ENCODE measurements at places on chromosomes 2 and 18. TPM values are rescaled to one million over a fixed set of nuclear protein-coding genes. Genes with fewer than 3 reads are reported as not detected.

DNA sequence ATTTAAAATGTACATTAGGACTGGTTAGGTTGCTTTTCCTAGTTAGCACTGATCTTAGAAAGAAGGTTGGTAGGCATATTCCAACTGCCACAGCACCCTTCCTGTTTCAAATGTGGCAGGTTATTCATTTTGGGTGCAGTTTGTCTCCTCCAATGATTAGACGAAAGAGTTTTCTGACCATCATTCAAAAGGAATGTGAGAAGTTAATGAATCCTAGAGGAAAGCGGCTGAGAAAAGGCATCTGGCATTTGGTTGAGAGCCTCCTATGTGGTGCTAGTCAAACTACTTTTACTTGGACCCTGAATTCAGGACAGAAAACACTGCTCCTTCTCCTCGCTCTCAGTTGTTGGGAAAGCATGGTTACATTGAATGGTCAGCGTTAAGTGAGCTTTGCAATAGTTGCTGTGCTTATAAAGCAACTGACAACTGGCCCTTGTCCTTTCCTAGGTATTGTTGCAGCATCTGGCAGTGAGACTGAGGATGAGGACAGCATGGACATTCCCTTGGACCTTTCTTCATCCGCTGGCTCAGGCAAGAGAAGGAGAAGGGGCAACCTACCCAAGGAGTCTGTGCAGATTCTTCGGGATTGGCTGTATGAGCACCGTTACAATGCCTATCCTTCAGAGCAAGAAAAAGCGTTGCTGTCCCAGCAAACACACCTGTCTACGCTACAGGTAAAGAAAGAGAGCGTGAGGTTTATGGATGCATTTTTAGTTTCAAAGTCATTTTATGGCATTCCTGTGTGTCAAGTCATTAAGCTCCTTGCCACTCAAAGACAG lies 6.1 kb downstream of the TGIF1 start:
- DNase-seq: no peak

The SEMA4C gene
- total RNA-seq: 7.5 TPM

The DSG4 gene
- not detected for total RNA-seq

The TBR1 gene
- total RNA-seq: not detected

DNA sequence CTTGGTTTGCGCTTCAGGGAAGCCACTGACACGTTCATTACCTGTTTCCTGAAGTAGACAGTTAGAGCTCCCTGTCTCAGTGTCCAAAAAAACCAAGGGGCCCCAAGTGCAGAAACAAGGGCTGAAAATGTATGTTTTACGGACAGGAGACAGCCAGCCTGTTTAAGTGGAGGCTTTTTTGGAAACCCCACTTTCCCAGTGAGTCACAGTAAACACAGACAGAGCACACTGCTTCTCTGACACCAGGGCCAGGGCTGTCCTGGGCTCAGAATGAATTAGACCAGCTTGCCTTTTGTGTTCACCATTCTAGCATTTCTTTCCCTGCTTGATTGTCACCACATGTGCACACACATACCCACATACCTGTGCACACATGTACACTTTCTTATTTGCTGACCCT lies 128.6 kb downstream of the SH3RF3 start:
- no peak for DNase-seq

The ROCK1 gene
- 42.2 TPM for total RNA-seq

- no peak for DNase-seq
Observed at GRCh38 chr2:167783261-167784083, 463.9 kb downstream of the STK39 start.

- DNase-seq: no peak
Observed at GRCh38 chr2:145601361-145601925, 1081.5 kb upstream of the ZEB2 start.

The LAMA1 gene
- total RNA-seq: 0.05 TPM

DNA sequence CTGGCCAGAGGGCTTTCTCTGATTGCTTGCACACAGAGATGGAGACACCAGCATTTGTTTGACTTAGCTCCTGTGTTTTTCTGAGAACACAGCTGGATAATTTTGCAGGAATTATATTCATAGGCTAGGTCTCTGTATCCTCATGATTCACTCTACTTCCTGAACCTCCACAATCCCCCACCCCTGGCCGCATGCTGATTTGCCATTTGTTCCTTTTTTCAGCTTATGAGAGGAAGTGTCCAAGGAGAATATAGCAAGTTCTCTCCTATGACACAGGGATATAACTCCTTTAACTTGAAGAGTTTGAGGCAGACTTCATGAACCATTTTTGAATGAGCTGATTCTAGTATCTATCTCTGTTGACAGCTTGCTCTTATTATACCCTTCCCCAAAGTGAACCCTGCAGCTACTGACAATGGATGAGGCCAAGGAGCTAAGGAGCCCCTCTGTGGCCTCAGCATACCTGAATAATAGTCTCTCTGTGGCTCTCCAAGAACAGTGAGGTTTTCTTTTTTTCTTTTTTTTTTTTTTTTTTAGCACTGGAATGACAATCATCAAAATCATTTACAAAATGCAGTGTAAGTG lies 15.4 kb downstream of the CAVIN2 start:
- no peak for DNase-seq

The MCEE gene
- total RNA-seq: 8.6 TPM

- no peak for DNase-seq
Observed at GRCh38 chr2:177329064-177329463, 63.5 kb upstream of the AGPS start.

DNA sequence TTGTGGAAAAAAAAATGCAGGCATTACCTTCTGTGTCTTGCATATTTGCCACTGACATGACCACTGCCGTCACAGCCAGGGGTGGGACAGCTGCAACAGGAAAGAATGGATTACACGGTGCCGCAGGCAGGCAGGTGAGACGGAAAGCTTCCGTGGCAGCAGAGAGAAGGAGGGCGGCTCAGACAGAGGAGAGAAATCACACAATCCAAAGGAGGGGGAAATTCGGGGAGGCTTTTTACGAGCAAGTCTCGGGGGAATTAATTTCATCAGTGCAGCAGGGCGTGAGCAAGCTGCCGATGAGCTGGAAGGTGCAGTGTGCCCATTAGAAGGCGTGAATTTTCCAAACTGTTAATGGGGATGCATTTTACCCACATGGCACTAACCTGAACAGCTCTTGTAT lies 234.8 kb upstream of the PXDN start:
- DNase-seq: no peak

The LINC00305 gene
- total RNA-seq: not detected

The NR4A2 gene
- total RNA-seq: 29.6 TPM

The FHOD3 gene
- not detected for total RNA-seq

GRCh38 chr18:7105268-7105667 lies 12.3 kb downstream of the LAMA1 start:
- DNase-seq: no peak

DNA sequence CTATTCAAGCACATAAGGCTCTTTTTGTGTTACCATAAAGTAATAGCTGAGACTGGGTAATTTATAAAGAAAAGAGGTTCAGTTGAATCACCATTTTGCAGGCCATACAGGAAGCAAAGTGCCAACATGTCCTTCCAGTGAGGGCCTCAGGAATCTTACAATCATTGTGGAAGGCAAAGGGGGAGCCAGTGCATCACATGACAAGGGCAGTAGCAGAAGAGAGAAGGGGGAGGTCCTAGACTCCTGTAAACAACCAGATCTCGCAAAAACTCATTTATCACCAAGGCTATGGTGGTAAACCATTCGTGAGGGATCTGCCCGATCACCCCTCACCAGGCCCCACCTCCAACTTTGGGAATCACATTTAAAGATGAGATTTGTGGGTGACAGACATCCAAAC lies 16.7 kb downstream of the DSG4 start:
- no peak for DNase-seq

- DNase-seq: no peak
Observed at GRCh38 chr2:218029366-218030360, 26.9 kb upstream of the TNS1 start.

GRCh38 chr18:77560341-77560992 lies 310.8 kb downstream of the GALR1 start:
- DNase-seq: no peak

- no peak for DNase-seq
Observed at GRCh38 chr2:200439981-200440380, 69.9 kb downstream of the KCTD18 start.

- no peak for DNase-seq
Observed at GRCh38 chr2:14828968-14829367, 196.5 kb downstream of the LRATD1 start.

The DES gene
- total RNA-seq: 0.49 TPM

GRCh38 chr2:18829976-18830375 lies 240.6 kb upstream of the NT5C1B start:
- DNase-seq: no peak

The ZNF236 gene
- total RNA-seq: 16.6 TPM

- no peak for DNase-seq
Observed at GRCh38 chr18:7234091-7234490, 3.2 kb downstream of the LRRC30 start.

- no peak for DNase-seq
Observed at GRCh38 chr18:7476386-7476785, 90.7 kb upstream of the PTPRM start.

DNA sequence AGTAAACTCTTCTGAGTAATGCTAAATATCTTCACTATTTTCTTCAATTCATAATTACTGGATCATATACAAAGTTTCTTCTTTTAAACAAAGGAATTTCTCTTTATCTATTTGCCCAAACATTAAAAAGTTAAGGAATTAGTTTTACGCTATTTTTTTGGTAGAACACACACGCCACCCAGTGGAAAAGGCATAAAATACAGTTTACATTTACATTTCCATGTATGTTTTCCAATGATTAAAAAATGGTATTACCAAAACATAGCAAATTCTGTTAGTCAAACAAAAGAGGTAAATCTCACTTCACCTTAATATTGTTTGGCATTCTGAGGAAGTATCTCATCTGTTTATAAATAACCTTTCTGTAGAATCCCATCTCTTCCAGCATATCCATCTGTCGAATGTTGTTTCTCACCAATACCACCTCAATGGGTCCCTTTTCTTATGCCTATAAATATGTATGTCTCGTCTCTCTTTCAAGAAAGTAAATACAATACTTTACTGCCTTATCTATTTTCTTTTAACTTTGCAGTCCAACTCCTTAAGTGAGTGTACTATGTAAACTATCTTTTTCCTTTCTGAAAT lies 7.2 kb downstream of the BOLL start:
- no peak for DNase-seq

The ATG16L1 gene
- total RNA-seq: 36.9 TPM

The FBXO15 gene
- total RNA-seq: 1.2 TPM

DNA sequence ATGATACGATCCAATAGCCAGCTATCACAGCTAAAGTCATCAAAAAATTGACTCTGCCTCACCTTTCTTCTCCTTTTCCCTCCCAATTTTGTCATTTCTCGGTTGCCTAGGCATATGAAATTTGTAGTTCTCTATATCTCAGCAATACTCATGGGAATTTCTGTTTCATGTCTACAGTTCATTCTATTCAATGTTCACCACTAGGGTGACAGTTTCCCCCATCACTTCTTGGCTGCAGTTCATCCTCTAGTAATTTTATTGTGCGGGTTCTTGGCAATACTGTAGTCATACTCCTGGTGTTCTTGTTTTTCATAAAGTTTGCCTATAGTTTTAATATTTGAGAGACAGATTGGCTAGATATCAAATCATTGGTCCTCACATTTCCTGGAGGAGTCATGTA lies 872.2 kb upstream of the ID2 start:
- no peak for DNase-seq

DNA sequence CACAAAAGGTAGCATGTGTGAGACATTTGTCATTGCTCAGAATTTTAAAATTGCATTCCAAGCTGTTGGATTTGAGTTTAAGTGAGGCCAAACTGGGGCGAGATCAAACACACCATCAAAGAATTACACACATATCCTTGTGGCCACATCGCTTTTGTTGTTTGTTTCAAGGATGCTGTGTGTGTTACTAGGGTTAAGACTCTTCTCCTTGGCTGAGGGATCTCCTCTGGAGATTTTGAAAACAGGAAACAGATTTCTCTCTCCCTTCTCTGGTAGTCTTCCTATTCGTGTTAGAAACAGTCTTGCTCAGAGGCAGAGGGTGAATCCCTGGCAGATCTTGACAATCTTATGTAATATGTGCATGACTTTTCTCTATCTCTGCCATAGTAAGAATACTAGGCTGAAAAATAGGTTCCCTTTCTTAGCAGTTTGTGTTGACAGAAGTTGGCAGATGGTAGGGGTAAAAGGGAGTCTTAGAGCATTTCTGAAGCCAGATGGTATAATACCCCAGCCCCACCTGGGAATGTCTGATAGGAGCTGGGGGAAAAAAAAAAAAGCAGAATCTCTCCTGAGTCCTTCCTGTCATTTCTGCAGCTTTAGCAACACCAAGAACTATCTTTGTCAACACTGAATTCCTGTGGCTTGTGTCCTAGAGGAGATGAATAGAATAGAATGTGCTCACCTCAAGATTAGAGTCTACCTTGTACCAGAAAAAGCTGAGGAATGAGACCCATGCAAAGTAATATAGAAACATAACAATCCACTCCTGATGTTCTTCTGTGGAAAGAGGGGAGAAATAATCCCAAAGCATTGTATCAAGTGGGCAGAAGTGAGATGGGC lies 101.8 kb downstream of the XRCC5 start:
- DNase-seq: no peak

DNA sequence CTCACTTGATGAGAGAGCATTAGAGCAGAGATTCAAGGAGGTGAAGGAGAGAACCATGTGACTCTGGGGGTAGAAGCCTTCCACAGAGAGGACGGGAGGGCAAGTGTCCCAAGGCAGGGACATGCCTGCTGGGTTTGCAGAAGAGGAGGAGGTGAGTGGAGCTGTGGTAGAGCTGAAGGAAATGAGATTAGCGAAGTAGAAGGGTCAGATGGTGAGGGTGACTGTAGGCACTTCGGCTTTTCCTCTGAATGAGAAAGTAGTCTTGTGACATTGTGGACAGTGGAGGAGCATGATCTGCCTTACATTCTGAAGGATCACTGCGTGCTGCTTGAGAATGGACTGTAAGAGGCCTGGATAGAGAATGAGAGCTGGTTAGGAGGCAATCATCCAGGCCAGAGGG lies 126.0 kb downstream of the NXPH2 start:
- no peak for DNase-seq

- no peak for DNase-seq
Observed at GRCh38 chr2:237698358-237698694, 70.9 kb downstream of the LRRFIP1 start.

DNA sequence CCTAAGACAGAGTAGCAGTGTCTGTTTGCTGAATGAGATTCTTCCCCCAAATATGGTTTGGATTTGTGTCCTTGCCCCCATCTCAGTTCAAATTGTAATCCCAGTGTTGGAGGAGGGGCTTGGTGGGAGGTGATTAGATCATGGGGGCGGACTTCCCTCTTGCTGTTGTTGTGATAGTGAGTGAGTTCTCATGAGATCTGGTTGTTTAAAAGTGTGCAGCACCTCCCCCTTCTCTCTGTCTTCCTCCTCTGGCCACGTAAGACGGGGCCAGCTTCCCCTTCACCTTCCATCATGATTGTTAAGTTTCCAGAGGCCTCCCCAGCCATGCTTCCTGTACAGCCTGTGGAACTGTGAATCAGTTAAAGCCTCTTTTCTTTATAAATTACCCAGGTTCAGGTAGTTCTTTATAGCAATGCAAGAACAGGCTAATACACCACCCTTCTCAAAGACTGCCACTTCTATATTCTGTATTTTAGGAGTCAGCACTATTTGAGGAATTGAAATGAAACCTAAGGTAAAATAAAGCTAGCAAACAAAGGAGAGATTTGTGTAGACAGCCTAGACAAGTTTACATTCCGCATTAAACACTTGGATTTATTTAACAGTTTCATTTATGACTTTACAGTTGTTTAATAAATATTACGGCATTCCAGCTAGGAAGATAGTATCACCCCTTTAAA lies 21.6 kb downstream of the FBXO36 start:
- no peak for DNase-seq

The PHOSPHO2 gene
- 3.5 TPM for total RNA-seq
